T-cell (primary cell): ENCODE measurements at places on chromosomes 5 and 9. TPM values are rescaled to one million over a fixed set of nuclear protein-coding genes. Genes with fewer than 3 reads are reported as not detected.

GRCh38 chr9:4243877-4244812 is 55.7 kb downstream of the GLIS3 start:
- no peak overlapping the region for H3K4me3 ChIP-seq
- H3K4me1 ChIP-seq = no peaks in the 10 kb centered on the region
- H3K27me3 ChIP-seq = no peaks in the 10 kb centered on the region

GRCh38 chr5:33649549-33650482 is 209.1 kb downstream of the TARS1 start:
- H3K4me3 ChIP-seq = no peak overlapping the region
- H3K27ac ChIP-seq = no peak overlapping the region
- H3K36me3 ChIP-seq = no peaks in the 10 kb centered on the region
- H3K4me1 ChIP-seq = no peaks in the 10 kb centered on the region
- H3K27me3 ChIP-seq = no peaks in the 10 kb centered on the region

DNA sequence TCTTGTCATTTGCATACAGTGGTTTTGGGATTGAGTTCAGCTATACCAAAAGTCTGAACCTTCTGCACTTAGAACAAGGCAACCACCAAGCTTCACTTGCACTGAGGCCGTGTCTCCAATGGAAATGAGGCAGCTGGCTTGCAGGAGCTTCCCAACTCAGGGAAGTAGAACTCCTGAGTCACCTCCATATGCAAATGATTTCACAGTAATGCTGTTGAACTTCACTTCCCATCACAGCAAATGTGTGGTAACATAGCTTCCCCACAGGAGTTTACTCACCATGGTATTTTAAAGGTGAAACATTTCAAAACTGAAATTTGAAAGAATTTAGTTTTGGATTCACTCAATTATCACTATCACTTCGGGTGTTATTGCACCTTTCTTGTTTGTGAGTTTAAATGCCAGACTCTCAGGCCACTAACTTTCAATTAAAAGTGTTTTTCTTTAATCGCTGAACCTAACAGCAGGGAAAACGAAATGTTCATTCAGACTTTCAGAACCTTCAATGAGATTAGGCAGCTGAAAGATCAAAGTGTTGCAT is 9.0 kb downstream of the CD274 start:
- H3K4me1 ChIP-seq = no peaks in the 10 kb centered on the region
- no peaks in the 10 kb centered on the region for H3K27me3 ChIP-seq
- DNase-seq = no peak
- no peaks in the 10 kb centered on the region for H3K36me3 ChIP-seq
- no peak overlapping the region for H3K4me3 ChIP-seq

- no peak overlapping the region for H3K4me3 ChIP-seq
- H3K36me3 ChIP-seq = no peaks in the 10 kb centered on the region
- no peaks in the 10 kb centered on the region for H3K27me3 ChIP-seq
- DNase-seq = no peak
These were observed 313.8 kb downstream of the ASTN2 start for GRCh38 chr9:117101008-117101407.

- peak overlapping the region; percentile 16 for H3K27ac ChIP-seq
- peak overlapping the region; percentile 63 for H3K4me3 ChIP-seq
- H3K27me3 ChIP-seq = peaks cover 2% of the 10 kb centered on the region
- H3K4me1 ChIP-seq = peaks cover 61% of the 10 kb centered on the region
- peaks cover 4% of the 10 kb centered on the region for H3K36me3 ChIP-seq
These were observed 1.3 kb downstream of the NOTCH1 start for GRCh38 chr9:136544548-136544963.

The POU5F2 gene
- 2.0 TPM for total RNA-seq

The AIF1L gene
- total RNA-seq = 0.37 TPM

GRCh38 chr5:142375944-142376411 is 51.2 kb upstream of the SPRY4 start:
- no peaks in the 10 kb centered on the region for H3K27me3 ChIP-seq
- H3K4me1 ChIP-seq = no peaks in the 10 kb centered on the region
- no peaks in the 10 kb centered on the region for H3K36me3 ChIP-seq
- no peak for DNase-seq

The RUFY1 gene
- 61.6 TPM for total RNA-seq

- H3K27ac ChIP-seq = peak overlapping the region; percentile 95
- no peak overlapping the region for H3K4me3 ChIP-seq
- H3K36me3 ChIP-seq = peaks cover 5% of the 10 kb centered on the region
- H3K4me1 ChIP-seq = peaks cover 44% of the 10 kb centered on the region
These were observed 129.7 kb downstream of the CDC42SE2 start for GRCh38 chr5:131393498-131393968.

The SPATA31A3 gene
- total RNA-seq = not detected

The LMX1B gene
- total RNA-seq = not detected

- no peak overlapping the region for H3K4me3 ChIP-seq
- no peak overlapping the region for H3K27ac ChIP-seq
- no peaks in the 10 kb centered on the region for H3K4me1 ChIP-seq
- no peaks in the 10 kb centered on the region for H3K27me3 ChIP-seq
These were observed 470.6 kb upstream of the MPDZ start for GRCh38 chr9:13750061-13750460.

- no peak for DNase-seq
- no peaks in the 10 kb centered on the region for H3K27me3 ChIP-seq
- H3K4me3 ChIP-seq = no peak overlapping the region
- no peaks in the 10 kb centered on the region for H3K4me1 ChIP-seq
These were observed 22.0 kb downstream of the CCNH start for GRCh38 chr5:87390576-87391199.

GRCh38 chr9:96596601-96597111 is 23.0 kb downstream of the CDC14B start:
- DNase-seq = no peak
- H3K27ac ChIP-seq = no peak overlapping the region
- H3K4me3 ChIP-seq = no peak overlapping the region
